ENCODE measurements at places on chromosomes 16 and 17.

- DNase-seq: no peak
These were observed 3.2 kb downstream of the DEXI start for GRCh38 chr16:10938796-10939648.

- DNase-seq: no peak
These were observed 93.3 kb downstream of the CMIP start for GRCh38 chr16:81537721-81538561.

DNA sequence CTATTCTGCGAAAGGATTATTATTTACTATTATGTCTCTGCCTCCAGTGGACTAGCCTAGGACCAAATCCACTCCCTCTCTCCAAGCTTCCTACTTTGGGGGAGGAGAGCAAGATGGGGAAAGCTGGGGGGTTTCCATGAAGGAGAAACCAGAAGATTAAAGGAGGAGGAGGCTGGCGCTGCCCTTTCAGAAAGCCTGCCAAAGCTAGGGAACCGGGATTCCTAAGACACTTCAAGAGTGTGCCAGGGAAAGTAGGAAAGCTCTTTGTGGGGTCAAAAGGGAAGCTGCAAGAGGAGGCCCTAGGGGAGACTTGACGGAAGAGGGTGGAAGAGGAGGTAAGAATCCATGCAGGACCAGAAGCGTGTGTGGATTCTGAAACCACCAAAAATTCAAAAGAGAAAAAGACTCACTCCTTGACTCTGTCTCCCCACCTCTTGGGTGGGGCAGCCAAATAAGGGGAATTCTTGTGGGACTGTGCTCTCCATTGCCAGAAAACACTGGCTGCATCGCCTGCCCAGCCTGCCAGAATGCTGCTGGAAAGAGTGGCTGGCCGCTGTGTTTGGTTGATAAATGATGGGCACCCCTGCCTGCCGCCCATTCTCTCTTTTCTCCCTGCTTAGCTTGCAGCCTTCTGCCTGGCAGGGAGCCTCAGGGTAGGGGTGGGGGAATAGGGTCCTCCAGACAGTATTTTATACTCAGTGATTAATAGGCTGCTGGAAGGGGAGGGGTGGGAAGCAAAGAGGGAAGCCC lies 11.8 kb upstream of the KAT7 start:
- DNase-seq: no peak

- DNase-seq: no peak
These were observed 154.0 kb upstream of the SDK2 start for GRCh38 chr17:73798111-73798748.

GRCh38 chr17:42050393-42051012 lies at the start of gene C17orf113:
Gene C17orf113 (minus strand): TSS chr17:42050601. CDS start chr17:42043376, 7,225 bp downstream.
- peak; percentile 20 for DNase-seq

DNA sequence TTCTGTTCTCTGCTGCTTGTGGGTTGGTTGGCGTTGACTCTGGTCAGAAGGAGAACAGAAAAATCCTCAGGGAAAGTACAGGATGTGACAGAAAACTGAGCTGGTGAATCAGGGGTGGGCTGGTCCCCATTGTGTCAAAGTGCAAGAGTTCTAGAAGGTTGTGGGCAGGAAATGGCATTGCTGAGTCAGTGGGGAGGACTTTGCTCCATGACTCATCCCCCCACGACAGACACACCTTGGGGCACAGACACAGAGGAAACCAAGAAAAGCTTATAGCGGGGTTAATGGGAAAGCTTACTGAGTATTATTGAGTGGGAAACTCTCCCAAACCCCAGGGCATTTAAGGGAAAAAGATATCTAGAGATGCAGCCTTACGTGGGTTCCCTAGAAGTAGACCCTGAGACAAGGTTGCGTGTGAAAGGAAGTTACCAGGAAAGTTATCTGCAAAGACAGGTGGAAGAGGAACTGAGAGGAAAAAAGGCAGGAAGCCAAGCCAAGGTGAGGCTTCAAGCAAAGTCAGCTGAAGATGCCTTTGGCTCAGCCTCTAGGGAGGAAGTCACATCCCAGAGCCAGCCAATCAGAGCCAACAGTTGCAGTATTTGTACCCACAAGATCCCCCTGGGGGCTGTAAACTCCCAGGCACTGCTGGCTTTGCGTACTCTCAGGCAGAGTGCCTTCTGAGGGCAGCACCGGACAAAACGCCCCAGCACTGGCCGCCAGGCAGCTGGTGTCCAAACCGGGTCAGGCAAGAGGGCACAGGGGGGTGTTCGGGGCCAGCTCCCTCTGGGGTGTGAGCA lies 86.4 kb downstream of the FOXL1 start:
- no peak for DNase-seq

- DNase-seq: no peak
These were observed 76.7 kb upstream of the DOC2B start for GRCh38 chr17:258045-258734.

DNA sequence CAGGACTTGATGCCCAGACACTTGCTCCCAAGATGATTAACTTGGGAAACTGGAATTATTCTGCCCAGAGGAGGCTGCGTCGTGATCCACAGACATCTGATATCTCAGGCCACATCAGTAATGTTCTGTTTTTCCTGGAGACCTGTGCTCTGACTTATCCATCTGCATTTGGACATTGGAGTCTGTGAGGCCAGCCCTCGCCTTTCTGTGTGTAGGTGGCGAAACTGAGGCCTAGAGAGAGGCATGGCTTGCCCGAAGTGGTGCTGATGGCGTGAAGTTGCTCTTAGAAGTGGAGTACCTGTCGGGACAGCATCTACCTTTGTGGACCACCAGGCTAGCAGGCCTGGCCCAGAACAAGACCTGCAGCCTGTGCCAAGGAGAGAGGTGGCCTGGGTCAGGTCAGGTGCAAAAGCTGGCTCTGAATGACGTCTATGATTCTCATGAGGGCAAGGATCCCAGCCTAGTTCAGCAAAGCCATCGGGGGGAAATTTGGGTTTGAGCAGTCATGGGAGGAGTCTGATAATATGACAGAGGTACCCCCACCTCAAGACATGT lies 186.8 kb upstream of the ZNF469 start:
- DNase-seq: no peak

DNA sequence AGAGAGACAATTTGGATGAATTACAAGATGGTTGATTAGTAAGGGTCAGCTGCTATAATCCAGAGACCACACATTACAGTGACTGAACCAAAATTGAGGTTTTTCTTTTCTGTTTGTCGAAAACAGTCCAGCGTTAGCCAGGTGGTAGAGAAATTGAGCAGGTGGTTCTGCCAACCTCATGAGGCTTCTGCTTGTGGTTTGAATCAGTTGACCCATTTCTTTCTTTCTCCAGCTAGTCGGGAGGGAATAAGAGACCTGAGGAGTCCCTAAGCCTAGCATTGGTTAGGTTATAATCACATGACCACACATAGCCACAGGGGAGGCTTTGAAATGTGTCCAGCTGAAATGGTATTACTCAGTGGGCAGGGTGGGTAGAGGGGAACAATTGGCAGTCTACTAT lies 504.6 kb downstream of the HS3ST4 start:
- DNase-seq: no peak

DNA sequence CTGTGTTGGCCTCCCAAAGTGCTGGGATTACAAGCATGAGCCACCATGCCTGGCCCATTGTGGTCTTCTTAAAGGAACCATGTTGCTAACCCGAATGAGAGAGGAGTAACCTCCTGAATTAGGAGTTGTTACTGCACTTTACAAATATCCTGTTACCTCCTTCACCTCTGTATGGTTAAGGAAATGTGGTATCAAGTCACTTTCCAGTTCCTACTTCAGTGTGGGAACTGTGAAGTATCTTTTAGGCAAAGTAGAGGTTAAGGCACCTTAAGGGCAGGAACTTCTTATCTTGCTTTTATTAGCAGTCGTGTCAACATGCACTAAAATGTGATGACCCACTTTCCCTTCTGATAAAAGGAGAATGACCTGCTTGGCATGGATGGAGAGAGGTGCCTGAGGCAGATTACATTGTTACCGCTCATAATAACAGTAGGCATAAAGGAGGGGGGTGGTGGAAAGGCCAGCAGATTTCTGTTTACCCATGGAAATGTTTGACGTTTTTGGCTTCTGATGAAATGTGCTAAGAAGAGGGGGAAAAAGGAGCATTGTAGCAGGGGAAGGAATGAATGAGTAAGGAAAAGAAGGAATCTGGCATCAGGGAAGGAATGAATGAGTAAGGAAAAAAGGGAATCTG lies 28.5 kb downstream of the FTO start:
- no peak for DNase-seq
